Activated CD4-positive, alpha-beta T cell treated with anti-CD3 and anti-CD28 coated beads, Interleukin-2, amount 10 ng/mL, durations not matched to agents 24 days and 14 days (primary cell): ENCODE measurements at places on chromosomes 5 and 9.

DNA sequence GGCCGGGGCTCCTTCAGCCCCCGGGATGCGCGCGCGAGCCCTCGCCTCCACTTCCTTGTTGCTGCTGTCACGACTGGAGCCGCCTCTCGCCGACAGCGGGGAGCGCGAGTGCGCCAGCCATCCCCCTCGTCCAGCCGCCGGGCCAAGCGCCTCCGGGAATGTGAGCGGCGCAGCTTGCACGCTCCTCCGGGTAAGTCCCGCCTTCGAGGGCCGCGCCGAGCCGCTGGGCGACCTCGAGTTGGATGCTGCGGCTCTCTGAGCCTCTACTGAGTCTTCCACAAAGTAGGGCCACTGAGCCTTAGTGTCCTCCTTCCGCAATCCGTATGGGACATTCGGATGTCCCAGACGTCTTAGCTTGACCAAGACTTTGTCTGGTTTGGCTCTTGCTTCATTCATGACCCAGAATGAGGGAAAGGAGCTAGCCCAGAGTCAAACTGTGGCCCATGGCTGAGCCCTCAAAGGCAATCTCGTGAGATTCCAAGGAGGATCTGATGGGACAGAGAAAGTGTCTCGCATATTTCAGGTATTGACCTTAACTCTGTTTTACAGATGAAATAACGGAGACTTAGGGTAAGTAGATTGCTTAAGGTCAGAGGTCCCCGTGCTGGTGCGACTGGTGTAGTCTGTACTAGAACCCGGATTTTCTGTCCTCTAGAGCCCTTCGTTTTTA lies 586 bp downstream of the HMGXB3 start:
- peak; percentile 84 for DNase-seq

DNA sequence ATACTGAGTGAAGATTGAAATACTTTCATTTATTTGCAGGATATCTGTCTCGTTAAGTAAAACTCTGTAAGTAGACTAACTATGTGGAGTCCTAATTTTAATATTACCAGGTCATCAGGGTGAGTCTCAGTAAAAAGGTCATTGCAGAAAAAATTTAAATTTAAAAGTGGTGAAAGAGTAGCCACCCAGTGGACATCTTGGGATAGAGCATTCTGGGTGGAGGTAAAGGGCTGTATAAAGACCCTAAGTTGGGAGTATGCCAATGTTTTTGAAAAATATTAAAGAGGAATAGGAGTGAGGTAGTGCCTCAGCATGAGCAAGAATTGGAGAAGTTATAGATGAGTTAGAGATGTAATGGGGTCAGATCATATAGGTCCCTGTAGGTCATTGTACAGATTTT lies 145.5 kb downstream of the HMHB1 start:
- DNase-seq, result no peak

DNA sequence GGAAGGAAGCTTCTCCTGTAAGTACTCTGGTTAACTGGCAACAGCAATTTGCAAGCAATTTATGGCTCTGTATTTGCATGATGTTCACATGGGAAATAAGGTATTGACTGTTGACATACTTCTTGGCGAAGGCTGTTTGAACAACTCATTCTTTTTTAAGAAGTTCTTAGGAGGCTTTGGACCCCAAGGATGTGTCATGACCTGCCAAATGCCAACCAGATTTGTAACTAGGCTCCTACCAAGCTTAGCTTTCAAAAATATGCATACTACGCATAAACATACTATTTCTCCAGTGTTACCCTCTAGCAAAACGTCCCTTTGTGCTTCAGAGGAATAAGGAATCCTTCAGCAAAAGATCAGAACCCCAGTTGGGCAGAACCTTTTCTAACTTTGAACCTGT lies 165.2 kb upstream of the MSX2 start:
- no peak for DNase-seq

DNA sequence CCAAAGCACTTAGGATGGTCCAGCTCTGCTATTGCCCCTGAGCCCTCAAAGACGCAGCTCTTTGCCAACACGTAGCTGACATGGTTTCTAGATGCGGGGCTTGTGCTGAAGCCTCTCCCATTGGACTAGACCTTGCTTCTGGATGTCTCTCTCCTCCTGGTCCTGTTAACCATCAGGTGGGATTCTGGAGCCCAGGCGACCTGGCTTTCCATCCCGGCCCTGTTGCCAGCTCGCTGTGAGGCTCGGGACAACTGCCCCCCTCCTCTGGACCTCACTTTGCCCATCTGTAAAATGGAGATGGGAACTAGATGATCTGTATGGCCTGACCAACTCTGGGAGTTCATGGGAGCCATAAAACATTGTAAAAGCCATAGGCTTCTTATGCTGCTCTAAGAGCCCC lies 4.0 kb downstream of the DBH start:
- no peak for DNase-seq

GRCh38 chr9:2824054-2824453 lies 19.8 kb downstream of the PUM3 start:
- DNase-seq, result no peak

- no peak for DNase-seq
These were observed 47.3 kb downstream of the FAM78A start for GRCh38 chr9:131228988-131229387.

DNA sequence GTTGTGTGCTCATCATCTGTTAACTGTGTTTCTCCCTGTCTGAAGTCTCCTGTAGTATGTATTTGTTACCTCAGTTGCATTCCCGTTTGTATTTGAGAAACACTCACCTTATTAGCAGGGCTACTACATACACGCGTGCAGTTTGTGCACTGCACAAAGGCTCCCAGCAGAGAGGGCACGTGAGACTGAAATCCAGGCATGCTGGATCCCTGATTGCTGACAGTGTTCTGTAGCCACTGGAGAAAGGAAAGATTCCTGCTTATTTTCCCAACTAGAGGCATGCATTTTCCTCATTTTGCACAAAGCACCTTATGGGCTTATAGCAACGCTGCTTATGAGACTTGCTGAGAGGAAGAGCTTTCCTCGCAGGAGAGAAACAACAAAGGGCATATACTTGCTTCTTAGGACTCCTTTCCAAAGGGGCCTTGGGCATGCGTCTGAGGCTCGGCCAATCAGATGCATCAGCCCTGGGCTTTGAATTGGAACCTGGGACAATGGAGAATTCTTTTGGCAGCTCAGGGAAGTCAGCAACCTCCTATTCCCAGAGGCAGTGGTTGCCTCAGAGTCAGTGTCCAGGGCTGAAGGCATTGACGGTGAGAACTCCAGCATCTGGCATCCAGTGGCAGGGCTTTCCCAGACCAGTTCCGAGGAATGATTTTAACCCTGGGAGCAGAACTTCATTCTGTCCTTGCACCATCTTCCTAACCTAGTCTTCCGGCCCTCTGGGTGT lies 9.9 kb upstream of the MEGF10 start:
- no peak for DNase-seq

GRCh38 chr9:129570450-129571297 lies 50.2 kb downstream of the C9orf50 start:
- no peak for DNase-seq

GRCh38 chr5:41600731-41601130 lies 90.3 kb upstream of the PLCXD3 start:
- DNase-seq, result no peak

GRCh38 chr5:87136733-87137132 lies 130.9 kb upstream of the RASA1 start:
- DNase-seq, result no peak

DNA sequence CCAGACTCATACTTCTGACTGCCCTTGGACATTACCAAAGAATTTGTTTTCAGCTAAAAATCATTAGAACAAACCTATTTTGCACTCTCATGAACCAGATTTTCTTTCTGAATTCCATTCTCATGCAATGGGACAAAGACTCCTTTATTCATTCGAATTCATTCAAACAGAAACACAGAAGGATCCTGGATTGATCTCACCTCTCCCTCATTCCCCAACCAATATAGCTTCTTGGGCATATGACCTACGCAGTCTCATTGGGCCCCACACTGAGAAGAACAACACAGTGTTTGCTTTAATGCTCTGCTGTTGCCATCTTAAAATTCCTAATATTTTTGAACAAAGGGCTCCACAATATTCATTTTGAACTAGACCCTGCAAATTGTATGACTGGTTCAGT lies 392.4 kb downstream of the CTNND2 start:
- no peak for DNase-seq

GRCh38 chr9:107712390-107712789 lies 222.8 kb upstream of the KLF4 start:
- DNase-seq, result no peak

- DNase-seq, result no peak
These were observed 9.6 kb downstream of the DNLZ start for GRCh38 chr9:136353757-136354488.
